Activated CD4-positive, CD25-positive, alpha-beta regulatory T cell (primary cell): ENCODE measurements at places on chromosomes 7 and 10.

DNA sequence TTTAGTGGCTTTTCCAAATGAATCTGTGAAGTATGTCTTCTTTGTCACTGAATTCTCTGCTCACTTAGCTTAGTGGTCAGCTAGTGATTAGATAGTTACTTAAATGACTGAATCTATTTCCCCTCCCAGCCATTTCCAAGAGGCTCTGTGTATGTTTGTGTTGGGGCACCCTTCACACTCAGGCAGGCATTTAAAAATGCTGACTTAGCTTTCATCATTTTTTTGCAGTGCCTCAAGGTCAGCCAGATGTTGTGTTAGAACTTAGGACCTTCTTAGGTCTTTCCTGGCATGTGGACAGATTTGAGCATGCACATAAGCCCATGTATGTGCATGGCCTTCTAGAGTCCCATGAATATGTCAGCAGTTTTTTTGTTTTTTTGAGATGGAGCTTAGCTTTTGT is 25.4 kb upstream of the HHEX start:
- no peak for DNase-seq

GRCh38 chr7:147492606-147493005 is 1098.0 kb upstream of the C7orf33 start:
- no peak for DNase-seq

GRCh38 chr7:81441750-81442149 is 328.1 kb downstream of the HGF start:
- no peak for DNase-seq

- DNase-seq, result no peak
These were observed 89.5 kb downstream of the HECW1 start for GRCh38 chr7:43201912-43202311.

DNA sequence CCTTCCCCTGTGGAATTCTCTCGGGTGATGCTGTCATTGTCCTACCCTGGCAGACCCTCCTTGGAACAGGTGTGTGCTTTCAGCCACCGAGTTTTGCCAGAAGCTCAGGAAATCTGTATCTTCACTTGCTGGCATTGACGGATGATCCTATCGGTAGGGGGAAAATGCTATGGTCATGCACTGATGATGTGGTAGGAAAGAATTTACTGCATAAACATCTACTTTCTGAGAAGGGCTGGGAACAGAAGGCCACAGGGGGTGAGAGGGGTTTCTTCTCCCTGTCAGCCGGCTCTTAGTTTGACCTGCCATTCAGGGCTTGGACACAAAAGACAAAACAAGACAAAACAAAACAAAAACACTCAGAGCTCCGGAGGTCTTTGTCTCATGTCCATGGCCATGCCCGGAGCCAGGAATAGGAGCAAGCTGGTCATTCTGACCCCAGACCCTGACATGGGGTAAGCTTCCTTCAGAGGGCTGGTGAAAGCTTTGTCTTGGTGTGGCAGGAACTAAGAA is 43.6 kb upstream of the CARD11 start:
- DNase-seq, result no peak

- no peak for DNase-seq
These were observed 30.4 kb upstream of the DDC start for GRCh38 chr7:50595491-50596102.

- DNase-seq, result no peak
These were observed 517.9 kb downstream of the GALNT17 start for GRCh38 chr7:71649812-71650211.

DNA sequence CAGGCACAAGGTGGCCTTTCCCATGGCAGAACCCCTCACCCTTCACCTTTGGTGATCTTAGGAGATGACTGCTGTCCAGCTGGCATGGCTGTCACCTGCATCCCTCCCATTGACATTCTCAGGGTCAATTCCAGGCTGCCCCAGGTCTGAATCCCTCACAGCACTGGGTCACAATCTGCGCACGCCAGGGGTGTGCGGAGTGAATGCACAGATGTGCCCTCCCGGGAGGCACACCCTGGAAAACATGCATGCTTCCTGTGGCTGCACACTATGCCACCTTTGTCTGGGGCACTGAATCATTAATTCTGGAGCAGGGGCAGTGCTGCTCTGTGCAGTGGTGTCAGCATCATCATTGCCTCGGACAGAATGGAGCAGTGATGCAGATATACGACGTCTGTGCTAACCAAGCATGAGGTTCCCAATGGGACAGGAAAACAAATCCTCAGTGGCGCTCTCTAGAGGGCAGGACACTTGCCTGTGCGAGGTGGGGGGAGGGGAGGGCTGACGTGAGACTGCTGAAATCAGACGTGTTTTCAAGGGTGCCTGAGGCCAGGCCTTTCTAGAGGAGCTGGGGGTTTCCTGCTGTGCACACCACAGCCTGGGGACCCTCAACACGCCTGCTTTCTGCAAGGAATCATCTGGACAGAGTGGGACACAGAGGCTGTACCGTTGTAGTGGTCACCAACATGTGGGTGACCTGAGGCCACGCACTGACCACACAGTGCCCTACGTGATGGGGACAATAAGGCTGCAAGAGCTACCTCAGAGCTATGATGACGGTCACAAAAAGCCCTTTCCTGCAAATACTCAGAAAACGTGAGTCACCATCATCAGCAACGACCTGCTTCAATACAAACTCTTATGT is 77.9 kb downstream of the HIPK2 start:
- DNase-seq, result no peak

DNA sequence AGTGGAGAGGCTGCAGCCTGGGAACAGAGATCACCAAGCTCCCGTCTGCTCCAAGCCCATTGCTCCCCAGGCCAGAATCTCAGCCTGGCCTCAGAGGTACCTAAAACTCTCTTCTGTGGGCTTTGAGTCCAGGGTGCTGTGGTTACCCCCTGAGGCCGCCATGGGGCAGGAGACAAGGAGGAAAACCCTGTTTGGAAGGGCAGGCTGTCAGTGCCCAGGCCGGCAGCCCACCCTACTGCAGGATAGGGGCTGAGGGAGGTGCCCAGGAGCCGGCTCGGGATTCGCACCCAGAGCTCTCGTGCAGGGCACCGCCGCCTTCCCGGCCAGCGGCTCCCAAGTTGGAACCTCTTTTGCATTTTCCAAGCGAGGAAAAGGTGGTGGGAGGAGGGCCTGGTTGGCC is 24.5 kb downstream of the UNCX start:
- no peak for DNase-seq

- no peak for DNase-seq
These were observed 66.6 kb downstream of the CUBN start for GRCh38 chr10:17062955-17063484.
